ENCODE measurements at places on chromosomes 11 and 22.

DNA sequence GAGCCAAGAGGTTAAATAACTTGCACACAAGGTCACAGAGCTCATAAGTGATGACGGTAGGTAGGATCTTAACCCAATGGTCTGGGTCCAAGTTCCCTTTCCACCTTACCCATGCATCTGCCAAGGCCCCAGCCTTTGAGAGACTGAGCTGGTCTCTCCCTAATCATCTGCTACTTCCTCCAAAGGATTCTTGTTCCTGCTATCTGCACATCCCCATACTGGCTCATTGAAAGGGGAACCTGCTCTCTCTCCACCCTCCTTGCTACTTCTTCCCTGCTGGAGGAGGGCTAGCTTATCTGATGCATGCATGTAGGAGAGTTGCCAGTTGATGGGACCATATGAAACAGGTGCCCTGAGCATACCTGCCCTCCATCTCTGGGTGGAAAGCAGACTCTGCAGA, 47.7 kb downstream of the COMMD9 start:
- no peak for DNase-seq

- DNase-seq: no peak
Measured at GRCh38 chr22:41608386-41608785, 12.5 kb downstream of the DESI1 start.

DNA sequence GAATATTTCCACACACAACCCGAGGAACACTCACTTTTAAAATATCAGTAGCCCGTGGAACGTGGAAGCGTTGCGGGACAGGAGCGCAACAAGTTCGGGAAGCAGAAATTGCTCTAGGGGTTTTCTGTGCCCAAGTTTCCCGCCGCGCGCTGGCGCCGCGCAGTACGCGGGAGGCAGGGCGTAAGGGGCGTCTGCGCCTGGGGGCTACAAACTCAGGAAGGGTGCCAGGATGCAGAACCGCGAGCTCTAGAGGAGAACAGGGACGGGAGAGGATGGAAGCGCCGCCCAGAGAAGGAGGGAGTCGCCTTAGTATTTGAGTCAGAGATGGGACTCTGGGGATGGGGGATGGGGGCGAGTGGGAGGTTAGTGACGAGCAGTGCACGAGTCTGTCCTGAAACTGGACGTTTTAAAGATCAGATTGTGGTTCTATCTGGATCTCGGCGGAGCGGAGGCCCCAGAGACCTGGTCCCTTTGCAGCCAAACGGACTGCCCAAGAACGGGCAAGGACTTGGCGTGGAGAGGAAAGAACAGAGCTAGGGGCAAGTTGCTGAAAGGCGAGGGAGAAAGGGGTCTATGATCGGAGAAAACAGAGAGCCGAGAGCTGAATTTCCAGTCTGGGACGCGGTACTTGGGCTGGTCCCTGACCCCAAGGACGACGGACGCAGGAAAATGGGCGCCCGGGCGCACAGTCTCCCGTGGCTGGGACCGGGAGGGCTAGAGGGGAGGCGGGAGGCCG, 4.7 kb downstream of the BSX start:
- peak; percentile 4 for DNase-seq

DNA sequence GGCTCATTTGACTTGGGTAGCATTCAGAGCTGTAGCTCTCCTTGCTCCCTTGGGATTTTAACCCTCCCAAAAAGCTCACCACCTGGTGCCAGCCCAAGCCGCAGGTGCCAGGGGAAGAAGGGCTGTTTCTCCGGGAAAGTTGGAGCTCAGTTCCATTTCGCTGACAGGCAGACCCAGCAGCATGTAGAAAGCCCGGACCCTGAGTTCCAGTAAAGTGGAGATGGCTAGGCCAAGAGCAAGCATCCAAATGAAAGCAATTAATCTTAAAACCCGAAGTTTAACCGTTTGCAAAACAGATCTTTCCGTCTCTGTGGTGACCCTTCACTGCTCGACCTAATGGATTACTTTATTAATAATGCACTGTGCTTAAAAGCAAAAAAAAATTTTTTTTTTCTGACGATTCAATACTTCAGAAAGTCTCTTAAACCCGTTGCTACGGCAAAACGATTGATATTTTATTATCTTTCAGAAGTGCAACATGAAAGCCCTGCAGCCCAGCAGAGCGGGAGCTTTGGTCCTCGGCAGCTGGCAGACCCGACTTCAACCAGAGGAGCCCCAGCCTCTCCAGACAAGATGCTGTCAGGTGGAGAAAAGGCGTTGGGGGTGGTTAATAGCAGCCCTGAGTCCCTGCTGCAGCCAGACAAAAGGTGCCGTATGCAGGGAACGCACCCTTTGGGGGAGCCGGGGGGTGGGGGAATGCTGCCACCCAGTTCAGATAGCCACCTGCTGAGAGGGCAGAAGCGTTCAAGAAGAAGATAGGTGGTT, 3.3 kb downstream of the LMO1 start:
- peak; percentile 67 for DNase-seq

GRCh38 chr11:107385361-107385981, 72.2 kb downstream of the CWF19L2 start:
- DNase-seq: no peak

- no peak for DNase-seq
Measured at GRCh38 chr22:45096256-45096907, 67.3 kb upstream of the NUP50 start.

GRCh38 chr11:122040464-122040863, 75.6 kb downstream of the BLID start:
- no peak for DNase-seq

DNA sequence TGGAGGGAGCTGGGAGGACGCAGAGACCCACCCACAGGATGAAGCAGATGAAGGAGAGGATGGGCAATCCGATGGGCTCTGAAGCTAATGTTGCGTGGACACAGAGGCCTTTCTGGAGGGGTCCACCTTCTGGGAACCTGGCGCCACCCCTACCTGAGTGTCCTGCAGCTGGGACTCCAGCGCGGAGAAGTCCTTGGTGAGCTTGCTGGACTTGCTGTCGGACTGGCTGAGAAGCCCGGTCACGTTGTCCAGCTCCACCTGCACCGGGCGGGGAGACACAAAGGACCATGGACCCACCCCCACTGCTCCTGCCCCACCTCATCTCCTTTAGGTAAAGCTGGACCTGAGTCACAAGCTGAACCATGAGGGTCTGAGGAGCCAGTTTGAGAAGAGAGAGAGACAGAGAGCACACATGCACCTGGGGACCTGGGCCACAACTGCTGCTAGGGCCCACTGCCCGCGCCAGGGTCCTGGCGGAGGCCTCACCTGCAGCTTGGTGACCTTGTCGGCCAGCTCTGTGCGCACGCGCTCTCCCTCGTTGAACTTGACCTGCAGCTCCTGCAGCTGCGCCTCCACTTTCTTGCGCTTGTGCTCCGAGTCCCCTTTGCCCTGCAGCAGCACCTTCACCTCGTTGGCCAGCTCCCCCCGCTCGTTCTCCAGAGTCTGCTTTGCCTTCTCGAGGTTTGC, 40.8 kb downstream of the APOL1 start:
- no peak for DNase-seq

- DNase-seq: peak; percentile 38
Measured at GRCh38 chr22:50498322-50498890, 9.1 kb downstream of the LMF2 start.

DNA sequence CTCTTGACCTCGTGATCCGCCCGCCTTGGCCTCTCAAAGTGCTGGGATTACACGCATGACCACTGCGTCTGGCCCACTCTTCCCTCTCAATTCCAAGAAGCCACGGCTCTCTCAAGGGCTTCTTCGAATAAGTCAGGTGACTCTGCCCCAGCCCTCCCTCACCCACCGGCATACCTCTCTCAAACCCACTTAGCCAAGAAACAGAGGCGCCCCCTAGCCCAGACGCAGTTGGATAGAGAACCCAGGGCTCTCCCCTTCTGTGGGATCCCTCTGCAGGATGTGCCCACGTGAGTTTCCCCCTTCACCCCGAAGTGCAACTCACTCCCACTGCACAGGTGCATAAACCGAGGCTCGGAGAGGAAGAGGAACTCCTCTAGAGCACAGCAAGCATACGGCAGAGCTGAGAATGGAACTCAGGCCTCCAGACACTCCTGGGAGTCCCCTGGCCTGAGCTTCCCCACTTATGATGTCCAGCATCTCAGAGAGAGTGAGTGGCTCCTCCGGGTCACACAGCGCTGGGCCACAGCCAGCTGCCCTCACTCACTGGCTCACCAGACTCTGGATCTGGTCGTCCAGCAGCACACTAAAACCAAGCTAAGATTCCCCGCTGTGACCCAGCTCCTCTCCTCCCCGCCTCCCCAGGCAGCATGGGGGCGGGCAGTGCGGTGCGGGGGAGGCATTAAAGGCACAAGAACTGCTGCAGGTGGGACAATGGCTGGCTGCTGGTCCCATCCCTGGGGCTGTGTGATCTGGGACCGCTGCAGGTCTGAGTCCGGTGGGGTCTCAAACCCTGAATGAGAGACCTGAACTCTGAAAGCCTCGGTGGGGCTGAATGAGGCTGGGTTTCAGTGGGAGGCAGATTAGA, 16.8 kb upstream of the RGL4 start:
- no peak for DNase-seq

DNA sequence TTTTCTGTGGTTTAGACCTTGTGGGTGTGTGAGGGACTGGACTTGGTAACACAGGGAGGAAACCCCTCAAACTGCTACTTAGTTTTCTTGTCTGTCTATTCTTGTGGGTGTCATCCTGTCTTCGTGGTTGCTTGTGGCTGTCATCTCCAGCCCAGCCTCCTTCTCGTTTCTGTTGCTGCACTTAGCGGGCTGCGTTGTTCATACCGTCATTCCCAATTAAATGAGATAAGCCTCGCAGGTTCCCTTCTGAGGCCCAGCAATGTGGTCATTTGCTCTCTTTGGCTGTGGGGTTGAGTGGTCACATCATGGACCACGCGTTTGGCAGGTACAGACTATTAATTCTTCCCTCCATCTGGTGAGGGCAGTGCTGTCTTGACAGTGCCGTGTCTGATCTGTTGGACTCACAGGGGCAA, 18.8 kb downstream of the PANX1 start:
- DNase-seq: no peak

GRCh38 chr11:14907411-14908213, 15.6 kb upstream of the CYP2R1 start:
- peak; percentile 83 for DNase-seq

DNA sequence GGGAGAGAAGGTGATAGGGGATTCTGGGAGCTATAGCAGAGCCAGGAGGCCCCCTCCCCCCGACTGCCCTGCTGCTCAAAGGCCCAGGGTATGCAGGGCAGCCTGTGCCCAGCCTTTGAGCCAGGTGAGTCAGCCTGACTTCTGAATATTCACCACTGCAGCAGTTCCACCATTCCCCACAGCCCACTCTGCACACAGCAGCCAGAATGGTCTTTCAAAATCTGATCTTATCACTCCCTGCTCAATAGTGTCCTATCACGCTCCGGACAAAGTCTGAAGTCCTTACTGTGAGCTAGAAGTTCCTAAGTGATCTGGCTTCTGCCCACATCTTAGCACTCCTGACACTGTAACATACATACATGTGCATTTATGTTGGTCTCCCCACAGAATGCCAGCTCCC, 111.7 kb downstream of the BUD13 start:
- DNase-seq: no peak

GRCh38 chr11:94656968-94657367, 89.8 kb downstream of the PIWIL4 start:
- no peak for DNase-seq

- no peak for DNase-seq
Measured at GRCh38 chr11:71200172-71200716, 52.1 kb downstream of the SHANK2 start.

DNA sequence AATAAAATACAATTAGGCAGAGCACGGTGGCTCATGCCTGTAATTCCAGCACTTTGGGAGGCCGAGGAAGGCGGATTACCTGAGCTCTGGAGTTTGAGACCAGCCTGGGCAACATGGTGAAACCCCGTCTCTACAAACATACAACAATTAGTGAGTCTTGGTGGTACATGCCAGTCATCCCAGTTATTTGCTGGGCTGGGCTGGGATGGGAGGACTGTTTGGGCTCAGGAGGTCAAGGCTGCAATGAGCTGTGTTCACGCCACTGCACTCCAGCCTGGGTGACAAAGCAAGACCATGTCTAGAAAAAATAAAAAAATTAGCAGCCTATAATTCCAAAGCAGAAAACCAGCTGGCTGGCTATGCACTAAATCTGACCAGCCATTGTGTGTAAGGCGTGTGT, 35.1 kb downstream of the APOL3 start:
- no peak for DNase-seq

GRCh38 chr22:46267431-46268279, at the start of gene TTC38:
TSS of gene TTC38 (plus strand) at chr22:46268008. CDS start at chr22:46268040, 32 bp downstream.
- no peak for DNase-seq

DNA sequence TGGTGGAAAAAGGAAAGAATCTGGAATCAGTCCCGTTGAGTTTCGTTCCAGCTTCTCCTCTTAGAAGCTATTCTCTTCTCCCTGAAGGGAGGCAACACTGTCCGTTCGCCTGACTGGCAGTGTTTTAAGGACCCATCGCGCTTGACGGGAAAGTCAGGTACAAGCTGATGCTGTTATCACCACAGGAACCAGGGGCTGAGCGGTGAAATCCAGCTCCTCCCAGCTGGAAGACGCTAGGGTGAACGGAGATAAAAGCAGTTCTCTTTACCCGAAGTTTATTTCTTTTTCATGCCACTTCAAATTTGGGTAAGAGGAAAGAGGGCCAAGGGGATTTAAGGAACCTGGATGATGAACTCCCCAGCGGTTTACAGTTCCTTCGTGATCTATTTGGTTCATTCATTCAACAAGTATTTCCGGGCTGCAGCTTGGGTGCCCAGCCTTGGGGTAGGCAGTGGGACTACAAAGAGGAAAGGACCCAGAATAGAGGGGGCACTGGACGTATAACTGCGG, 551 bp upstream of the DEUP1 start:
- DNase-seq: peak; percentile 45

- DNase-seq: no peak
Measured at GRCh38 chr11:73404048-73404447, 27.8 kb downstream of the RELT start.

- DNase-seq: no peak
Measured at GRCh38 chr11:17224727-17225126, 16.9 kb upstream of the PIK3C2A start.

All from DMS79 (cell line).